ENCODE measurements at places on chromosomes 6 and 20. TPM values are rescaled to one million over a fixed set of nuclear protein-coding genes. Genes with fewer than 3 reads are reported as not detected.

ABHD16B gene
- total RNA-seq, result not detected

THEMIS gene
- total RNA-seq, result not detected

EPPIN gene
- total RNA-seq, result not detected

GATA5 gene
- not detected for total RNA-seq

OTOR gene
- not detected for total RNA-seq

GRCh38 chr6:33874136-33874760, 70.4 kb upstream of the MLN start:
- DNase-seq, result no peak

- DNase-seq, result peak; percentile 69
Observed at GRCh38 chr20:3716195-3716834, 3.9 kb upstream of the SIGLEC1 start.

DNA sequence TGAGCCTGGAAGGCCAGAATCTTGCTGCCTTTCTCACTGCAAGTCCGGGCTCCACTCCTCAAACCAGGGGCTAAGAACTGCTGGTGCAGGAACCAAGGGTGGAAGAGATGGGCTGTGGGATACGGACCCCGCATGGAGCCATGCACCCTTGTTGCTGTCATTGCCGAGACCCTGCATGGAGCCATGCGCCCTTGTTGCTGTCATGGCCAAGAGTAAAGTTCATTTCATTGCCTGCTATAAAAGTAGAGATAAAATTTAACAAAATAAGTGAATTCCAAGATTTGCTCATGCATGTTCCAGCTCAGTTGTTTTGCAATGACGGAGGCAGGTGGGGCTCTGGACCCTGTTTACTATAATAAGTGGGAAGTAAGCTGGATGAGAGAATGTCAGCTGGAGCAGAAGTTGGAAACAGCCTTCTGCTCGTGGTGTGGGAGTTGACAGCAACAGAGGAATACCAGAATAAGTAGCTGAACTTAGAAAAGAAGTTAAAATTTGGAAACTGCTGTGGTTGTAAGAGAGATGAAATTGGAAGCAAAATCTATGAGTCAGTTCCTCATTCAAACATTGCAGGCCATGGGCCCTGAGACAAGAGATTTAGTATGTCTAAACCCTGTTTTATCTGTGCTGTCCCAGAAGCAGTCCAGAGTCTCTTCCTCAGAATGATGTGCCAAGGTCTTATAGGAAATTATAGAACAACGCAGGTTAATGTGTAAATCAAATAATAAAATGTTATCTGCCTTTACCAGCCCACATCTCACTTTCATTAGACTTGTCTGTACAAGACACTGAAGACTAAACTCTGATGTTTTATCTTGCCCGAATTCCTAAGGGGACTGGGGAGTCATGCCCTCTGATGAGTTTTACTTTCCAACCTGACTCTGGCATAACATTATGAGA, 15.8 kb upstream of the THBS2 start:
- no peak for DNase-seq

DNA sequence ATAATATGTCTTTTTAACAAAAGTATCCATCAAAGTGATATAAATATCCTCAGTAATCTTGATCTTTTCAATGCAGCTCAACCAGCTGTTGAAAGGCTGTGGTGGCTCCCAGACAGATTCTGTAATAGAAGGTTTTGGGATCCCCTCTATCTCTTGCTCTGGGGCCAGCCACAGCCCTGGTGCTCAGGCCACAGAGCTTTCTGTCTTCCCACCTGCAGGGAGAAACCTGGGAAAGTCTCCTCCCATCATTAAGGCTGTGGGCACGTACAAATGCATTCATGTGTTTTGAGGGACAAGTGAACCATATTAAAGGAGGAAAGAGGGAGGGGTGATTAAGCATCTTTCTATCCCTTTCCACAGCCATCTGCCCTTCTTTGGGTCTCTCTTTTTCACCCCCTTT, 183.1 kb downstream of the PRDM13 start:
- DNase-seq, result no peak

DNA sequence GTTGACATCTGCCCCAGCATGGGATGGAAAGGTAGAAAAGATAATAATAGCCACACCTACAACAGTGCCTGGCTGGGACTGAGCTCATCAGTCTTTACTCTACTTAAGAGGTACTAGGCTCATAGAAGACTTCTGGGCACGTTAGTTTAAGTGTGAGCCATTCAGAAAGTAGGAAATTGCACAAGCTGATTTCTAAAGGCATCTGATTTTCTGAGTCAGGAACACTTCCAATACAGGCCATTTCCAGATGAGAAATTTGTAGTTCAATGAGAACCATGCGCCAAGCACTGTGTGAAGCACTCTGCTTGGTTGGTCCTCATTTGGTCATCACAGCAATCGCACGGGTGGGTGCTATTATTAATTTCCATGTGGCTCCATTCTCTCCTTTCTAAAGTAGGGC, 42.3 kb downstream of the MOCS1 start:
- no peak for DNase-seq

DNA sequence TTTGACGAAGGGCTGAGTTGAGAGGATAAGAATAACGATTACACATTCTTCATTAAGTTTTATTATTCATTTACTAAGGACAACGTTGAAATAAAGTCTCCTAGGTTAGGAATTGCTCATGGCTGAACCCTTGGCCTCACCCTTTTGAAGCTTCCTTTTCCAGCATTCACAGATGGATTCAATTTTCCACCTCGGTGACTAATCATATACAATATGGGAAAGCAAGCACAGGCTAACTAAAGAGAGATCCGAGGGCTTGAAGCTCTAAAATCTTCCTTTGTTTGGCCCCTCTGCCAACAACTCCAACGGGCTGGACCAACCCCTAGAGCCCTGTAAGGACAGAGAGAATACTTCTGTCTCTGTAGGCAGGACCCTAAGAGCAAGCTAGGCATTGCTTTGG, 159.5 kb downstream of the SOD2 start:
- DNase-seq, result no peak

DNA sequence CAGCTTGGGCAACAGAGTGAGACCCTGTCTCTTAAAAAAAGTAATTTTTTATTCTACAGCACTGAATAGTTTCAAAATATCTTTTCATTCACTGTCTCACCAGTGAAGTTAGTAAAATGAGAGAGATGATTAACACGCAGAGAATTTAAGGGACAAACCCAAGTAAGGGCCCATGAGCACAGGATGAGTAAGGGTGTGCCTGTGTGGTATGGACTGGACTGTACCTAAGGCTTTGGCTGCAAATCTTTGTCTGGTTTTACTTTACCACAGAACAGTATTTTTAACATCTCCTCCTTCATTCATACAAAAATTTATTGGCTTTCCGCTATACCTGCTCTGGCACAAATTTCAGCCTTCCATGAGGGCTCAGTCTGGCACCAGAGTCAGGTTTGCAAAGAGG, 433.3 kb downstream of the UTRN start:
- DNase-seq, result no peak

GRCh38 chr20:14310977-14311627, 26.3 kb downstream of the FLRT3 start:
- DNase-seq, result no peak

GRCh38 chr6:11054722-11055121, 10.6 kb upstream of the ELOVL2 start:
- DNase-seq, result no peak

DNA sequence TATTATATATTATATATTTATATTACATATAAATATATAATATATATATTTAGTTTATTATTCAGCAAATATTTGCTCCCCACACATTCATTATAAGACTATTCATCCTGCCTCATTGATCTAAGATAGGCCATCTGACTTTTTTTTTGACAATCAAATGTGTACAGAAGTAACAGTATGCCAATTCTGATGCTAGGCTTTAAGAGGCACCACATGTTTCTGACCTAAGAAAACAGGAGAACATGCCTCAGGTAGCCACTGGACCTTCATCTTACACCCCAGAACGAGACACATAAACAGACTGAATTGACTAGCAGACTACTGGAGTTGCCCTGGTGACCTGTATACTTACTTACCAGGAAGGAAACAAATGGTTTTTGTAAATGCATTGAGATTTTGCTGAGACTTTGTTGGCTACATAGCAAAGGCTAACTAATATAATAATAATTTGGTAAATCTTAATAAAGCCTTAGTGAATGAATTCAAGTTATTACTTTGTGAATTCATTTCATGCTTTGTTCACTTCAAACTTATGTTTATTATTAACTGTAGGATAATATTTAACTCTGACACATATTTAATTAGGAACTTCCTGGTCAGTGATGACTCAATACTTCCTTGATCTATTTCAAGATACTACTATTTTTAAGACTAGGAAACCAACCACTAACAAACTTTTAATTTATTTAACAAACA, 13.4 kb upstream of the MYO6 start:
- peak; percentile 75 for DNase-seq

GRCh38 chr6:19866173-19866984, 29.2 kb downstream of the ID4 start:
- no peak for DNase-seq

DNA sequence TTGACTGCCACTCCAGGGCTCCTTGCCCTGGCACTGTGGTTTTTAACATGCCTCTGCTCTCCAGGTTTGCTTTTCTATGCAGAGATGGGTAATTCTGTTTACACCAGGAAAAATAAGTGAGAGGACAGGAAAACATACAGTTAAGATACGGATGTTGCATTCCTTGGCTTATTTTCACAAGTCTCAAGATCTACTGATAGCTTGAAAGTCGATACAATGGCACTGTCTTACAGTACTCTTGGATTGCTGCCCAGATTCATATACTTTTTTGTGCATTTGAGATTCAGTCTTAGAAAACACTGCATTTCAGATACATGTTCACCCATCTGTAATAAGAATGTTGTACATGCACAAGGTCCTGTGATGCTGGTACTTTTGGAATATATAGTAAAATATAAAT, 159.6 kb upstream of the FLRT3 start:
- DNase-seq, result no peak

DNA sequence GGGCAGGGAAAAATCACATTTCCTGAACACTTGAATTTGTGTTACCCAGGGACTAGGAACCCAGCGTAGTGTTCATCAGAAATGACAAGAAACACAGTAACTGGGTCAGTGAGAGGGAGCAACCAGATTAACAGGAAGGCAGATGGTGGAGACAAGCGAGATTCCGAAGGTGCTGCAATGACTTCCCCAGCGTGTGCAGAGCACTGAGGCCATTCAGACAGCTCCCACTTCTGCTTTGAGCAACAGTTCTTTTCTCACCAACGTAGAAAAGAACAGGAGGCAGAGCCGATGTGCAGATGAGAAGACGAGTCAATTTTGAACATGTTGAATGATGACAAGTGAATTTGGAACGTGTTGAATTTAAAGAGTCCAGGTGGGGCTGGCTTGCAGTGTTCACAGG, 63.1 kb upstream of the IFNGR1 start:
- no peak for DNase-seq

GRCh38 chr20:59789686-59790085, 143.8 kb downstream of the SYCP2 start:
- no peak for DNase-seq

GRCh38 chr6:113653275-113653674, 203.9 kb upstream of the MARCKS start:
- DNase-seq, result no peak

DNA sequence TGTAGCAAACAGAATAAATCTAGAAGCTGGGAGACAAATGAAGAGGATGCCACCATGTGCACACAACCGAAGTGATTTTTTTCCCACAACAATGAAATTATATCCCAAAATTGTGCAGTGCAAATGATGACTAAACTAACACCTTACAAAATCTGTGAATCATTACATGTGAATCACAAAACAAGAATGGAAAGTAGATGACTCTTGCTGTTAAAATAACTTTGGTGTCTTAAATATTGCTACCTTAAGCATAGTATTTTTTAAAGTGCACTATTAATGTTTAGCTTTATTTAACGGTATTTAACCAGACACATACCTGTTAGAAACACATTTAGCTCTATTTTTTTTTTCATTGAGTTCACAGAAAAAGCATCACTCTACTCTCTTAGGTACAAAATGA, 190.8 kb downstream of the TBC1D32 start:
- DNase-seq, result no peak

- no peak for DNase-seq
Observed at GRCh38 chr6:13163161-13163944, 165.0 kb downstream of the TBC1D7 start.

Data from lung microvascular endothelial cell (primary cell).